ENCODE measurements at places on chromosomes 2 and 18.

DNA sequence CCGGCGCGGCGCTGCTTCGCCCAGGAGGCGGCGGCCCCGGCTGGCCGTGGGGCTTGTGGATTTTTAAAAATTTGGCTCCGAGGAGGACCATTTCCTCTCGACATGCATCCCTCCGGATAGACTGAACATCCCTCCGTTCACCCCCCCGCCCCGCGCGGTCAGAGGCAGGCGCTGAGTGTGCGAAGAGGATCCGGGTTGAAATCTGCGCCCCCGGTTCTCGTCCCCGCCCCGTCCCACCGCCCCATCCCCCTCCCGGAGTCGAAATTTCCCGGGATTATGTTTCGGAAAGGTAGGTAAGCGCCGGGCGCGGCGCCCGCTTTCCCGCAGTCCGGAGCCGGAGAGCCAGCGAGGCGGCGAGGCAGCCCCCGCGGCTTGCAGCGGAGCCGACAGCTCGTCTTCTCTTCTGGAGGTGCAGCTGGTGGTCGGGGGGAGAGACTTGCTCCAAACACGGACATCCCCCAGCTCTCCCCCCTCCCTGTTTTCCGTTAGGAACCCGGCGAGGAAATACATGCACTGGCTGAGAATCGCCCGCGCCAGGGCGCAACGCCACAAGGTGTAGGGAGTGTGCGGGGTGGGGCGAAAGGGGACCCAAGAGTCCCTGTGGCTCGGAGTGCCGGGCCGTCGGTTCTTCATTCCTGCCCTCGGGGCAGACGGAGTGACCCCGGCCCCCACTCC lies at the start of gene PRKCE:
Gene PRKCE (plus strand): TSS at position 261 of the 675 bp plus-strand sequence.
- peak; percentile 19 for DNase-seq

- no peak for DNase-seq
Measured at GRCh38 chr18:58965291-58966004, 100.8 kb downstream of the ZNF532 start.

GRCh38 chr2:8684540-8684877 lies 2.7 kb downstream of the ID2 start:
- peak; percentile 68 for DNase-seq

- no peak for DNase-seq
Measured at GRCh38 chr2:92073036-92073814, 2798.0 kb upstream of the TEKT4 start.

DNA sequence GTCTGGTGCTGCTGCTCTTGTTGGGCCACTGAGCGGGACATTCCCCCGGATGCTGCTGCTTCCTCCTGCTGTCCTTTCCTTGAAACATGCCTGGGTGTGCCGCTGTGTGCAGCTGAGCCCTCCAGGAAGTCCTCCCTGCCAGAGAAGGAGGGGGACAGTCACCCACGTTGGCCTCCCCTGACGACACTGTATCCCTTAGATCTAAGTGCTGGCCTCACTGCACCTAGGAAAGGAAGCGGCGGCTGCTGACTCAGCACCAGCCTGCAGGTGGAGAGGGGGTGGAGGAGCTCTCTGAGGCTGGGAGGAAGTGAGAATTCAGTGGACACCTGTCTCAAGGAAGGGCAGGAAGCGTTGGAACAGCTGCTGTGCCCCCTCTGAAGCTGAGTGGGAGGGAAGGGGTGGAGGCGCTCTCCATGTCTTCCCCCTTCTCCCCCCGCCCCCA lies 239.8 kb downstream of the HAUS1 start:
- DNase-seq, result peak; percentile 50

- DNase-seq, result no peak
Measured at GRCh38 chr2:111058264-111058663, 62.5 kb upstream of the BCL2L11 start.

All from T-helper 2 cell treated with Interferon-gamma antibody and Interleukin-4, amounts not matched to agents 5 μg/mL and 100 μg/mL, for 36 hours (primary cell).